NAMALWA (cell line): ENCODE measurements at places on chromosomes 2 and 18.

GRCh38 chr18:29501952-29502351, 1325.0 kb upstream of the CDH2 start:
- DNase-seq = no peak

DNA sequence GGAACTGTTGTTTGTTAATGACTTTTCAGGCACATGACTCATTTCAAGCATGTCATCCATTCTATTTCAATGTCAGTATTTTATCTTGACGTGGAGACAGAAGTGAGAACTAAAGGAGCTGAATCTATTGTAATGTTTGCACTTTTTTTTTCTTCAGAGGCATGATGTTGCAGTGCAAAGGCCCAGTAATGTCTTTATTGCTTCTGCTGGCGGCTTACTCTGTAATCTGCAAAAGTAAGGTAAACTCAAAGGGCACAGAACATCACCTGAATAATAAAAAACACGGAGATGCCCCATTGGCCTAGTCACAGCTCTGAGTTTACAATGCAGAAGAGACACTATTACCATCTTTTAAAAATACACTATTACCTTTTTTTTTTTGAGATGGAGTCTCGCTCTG, 2.4 kb upstream of the CNNM3 start:
- DNase-seq = no peak

DNA sequence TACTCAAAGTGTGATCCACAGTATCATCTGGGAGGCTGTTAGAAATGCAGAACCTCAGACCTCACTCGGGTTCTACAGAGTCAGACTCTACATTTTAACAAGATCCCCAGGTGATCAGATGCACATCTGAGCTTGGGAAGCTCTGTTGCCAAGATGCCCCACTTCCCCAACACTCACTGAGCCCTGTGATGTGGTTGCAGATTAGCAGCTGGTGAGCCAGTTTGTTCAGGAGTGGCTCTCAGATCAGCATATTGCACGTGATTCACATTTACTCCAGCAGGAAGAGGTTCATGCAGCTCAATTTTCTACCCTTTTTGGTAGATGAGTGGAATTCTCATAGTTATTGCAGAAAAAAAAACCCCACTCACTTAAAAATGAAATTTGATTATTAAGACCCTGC, 96.4 kb downstream of the VIT start:
- no peak for DNase-seq

GRCh38 chr2:207320381-207321159, 154.8 kb upstream of the KLF7 start:
- DNase-seq = no peak

GRCh38 chr18:26471027-26471426, 77.3 kb downstream of the KCTD1 start:
- no peak for DNase-seq

DNA sequence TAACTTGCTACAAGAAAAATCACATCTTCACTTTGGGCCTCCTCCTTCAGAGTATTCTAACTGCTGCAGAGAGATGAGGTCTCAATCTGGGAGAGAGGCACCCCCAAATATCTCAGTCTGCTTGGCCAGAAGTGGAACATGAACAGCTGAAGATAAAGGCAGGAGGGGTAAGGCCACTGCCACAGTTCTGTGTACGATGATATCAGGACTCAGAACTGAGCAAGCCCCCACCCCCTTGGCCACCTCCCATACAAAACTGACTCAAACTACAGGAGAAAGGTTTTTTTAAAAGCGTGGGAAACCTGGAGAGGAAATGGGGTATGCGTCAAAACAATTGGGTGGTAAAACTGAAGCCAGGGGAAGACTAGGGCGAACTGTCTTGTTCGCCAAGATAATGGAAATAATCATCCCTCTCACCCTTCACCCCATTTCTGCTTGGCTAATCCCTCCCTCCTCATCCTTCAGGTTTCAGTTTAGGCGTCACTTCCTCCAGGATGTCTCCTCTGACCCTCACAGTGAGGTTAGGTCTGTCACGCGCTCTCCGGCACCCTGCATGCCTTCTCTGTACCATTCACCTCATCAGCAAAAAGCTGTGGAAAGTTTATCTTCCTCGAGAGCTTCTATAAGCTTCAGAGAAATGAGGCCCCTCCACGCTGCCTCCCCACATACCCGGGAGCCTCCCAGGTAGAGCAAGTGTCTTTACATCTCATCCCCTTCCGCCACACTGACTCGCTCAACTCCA, 64.4 kb downstream of the SFXN5 start:
- no peak for DNase-seq

- no peak for DNase-seq
These were observed 14.8 kb downstream of the LRRFIP1 start for GRCh38 chr2:237642038-237642734.

GRCh38 chr2:113116100-113116958, 11.1 kb upstream of the IL1RN start:
- peak; percentile 45 for DNase-seq
